T-helper 17 cell (primary cell): ENCODE measurements at places on chromosomes 5 and 9. TPM values are rescaled to one million over a fixed set of nuclear protein-coding genes. Genes with fewer than 3 reads are reported as not detected.

DNA sequence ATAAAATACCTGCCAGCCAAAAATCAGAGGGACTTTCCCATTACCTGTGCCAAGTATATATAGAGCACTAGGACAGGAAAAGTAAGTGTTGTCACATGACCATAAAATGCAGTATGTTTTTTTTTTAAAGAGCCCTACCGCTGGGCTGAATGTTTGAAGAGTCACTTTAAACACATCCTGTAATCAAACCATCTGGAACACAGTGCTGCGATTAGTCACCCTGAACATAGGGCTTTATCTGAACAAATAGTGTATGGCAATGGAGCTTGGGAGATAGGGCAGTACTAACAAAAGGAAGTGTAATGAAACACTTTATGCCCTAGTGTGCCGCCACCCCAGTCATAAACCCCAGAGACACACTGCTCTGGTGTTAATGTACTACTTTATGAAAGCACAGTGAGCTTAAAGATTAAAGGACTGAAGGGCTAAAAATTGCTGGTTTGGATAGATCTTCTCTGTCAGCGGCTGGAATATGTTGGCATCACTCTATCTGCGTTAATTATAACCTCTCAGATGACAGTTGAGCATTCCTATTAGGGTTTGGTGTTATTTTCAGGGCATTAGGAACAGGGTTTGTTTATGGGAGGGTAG, 90.4 kb downstream of the ZNF608 start:
- H3K4me3 ChIP-seq = no peak overlapping the region
- no peak overlapping the region for H3K27ac ChIP-seq
- no peak for DNase-seq
- peaks cover 4% of the 10 kb centered on the region for H3K4me1 ChIP-seq
- no peaks in the 10 kb centered on the region for H3K36me3 ChIP-seq

- no peaks in the 10 kb centered on the region for H3K4me1 ChIP-seq
- H3K36me3 ChIP-seq = no peaks in the 10 kb centered on the region
- no peaks in the 10 kb centered on the region for H3K27me3 ChIP-seq
- no peak overlapping the region for H3K27ac ChIP-seq
Measured at GRCh38 chr9:133852431-133852830, 114.3 kb upstream of the SARDH start.

DNA sequence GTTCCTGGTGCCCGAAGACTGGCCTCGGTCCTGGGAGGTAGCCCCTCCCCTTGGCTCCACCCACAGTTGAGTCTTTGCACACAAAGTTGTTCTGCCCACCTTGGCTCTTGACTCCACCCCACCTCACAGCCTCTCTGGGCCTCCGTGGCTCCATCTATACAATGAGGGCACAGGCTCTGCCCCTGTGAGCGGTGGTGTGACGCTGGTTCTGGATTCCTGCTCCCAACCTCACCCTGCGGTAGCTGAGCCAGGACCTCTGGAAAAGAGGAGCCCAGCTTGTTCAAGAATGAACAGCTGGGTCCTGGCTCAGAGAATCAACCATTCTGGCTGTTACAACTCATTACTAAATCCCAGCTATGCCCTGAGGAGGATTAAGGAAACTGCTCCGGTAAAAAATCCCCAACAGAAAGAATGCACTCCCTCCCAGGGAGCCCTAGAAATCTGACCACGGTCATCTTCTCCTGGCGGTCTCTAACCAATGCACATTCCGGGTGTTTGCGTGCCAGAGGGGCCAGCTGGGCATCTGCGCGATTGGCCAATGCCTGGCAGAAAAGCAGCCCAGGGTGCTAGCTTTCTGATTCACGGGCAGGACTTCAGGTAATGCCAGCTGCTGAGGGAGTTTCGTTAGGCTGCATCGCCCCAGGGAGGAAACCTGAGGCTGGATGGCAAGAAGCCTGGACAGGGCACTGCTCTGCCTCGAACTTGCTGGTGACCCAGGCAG, 9.9 kb upstream of the GRHPR start:
- no peak overlapping the region for H3K27ac ChIP-seq
- no peak for DNase-seq
- peaks cover 8% of the 10 kb centered on the region for H3K27me3 ChIP-seq
- H3K36me3 ChIP-seq = peaks cover 3% of the 10 kb centered on the region

- H3K36me3 ChIP-seq = no peaks in the 10 kb centered on the region
- peak within 1 kb of the TSS; percentile 94 for H3K27ac ChIP-seq
- peaks cover 7% of the 10 kb centered on the region for H3K4me1 ChIP-seq
- peak; percentile 91 for DNase-seq
- H3K27me3 ChIP-seq = no peaks in the 10 kb centered on the region
Measured at GRCh38 chr5:75236322-75237316, at the start of gene ANKRD31. Gene ANKRD31, minus strand, starts transcription at chr5:75236878. Its CDS starts 192 bp downstream, at chr5:75236686.

GRCh38 chr5:40877371-40877988, 31.8 kb upstream of the C7 start:
- H3K4me3 ChIP-seq = no peak overlapping the region
- no peak overlapping the region for H3K27ac ChIP-seq
- DNase-seq = no peak
- peaks cover 5% of the 10 kb centered on the region for H3K4me1 ChIP-seq
- peaks cover 18% of the 10 kb centered on the region for H3K27me3 ChIP-seq

DNA sequence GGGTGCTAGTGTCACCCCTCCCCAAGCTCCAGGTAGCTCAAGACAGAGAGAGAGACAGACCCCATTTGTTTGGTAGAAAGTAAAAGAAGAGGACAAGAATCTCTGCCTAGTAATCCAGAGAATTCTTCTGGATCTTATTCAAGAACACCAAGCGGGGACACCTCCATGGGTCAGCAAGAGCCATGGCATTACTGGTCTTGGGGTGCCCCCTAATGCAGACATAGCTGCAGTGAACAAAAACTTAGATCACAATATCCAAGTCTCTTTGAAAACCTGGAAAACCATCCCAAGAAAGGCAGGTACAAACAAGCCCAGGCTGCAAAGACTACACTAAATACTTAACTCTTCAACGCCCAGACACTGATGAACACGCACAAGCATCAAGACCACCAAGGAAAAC, 29.9 kb upstream of the PDE4D start:
- no peak for DNase-seq
- no peaks in the 10 kb centered on the region for H3K36me3 ChIP-seq
- H3K27me3 ChIP-seq = no peaks in the 10 kb centered on the region

GRCh38 chr9:17795744-17796143, 216.9 kb downstream of the SH3GL2 start:
- H3K4me1 ChIP-seq = no peaks in the 10 kb centered on the region
- no peak overlapping the region for H3K27ac ChIP-seq
- no peaks in the 10 kb centered on the region for H3K36me3 ChIP-seq
- DNase-seq = no peak
- no peaks in the 10 kb centered on the region for H3K27me3 ChIP-seq

- H3K27ac ChIP-seq = no peak overlapping the region
- no peaks in the 10 kb centered on the region for H3K27me3 ChIP-seq
- H3K36me3 ChIP-seq = no peaks in the 10 kb centered on the region
Measured at GRCh38 chr9:28915202-28915930, 1342.1 kb upstream of the C9orf72 start.

DNA sequence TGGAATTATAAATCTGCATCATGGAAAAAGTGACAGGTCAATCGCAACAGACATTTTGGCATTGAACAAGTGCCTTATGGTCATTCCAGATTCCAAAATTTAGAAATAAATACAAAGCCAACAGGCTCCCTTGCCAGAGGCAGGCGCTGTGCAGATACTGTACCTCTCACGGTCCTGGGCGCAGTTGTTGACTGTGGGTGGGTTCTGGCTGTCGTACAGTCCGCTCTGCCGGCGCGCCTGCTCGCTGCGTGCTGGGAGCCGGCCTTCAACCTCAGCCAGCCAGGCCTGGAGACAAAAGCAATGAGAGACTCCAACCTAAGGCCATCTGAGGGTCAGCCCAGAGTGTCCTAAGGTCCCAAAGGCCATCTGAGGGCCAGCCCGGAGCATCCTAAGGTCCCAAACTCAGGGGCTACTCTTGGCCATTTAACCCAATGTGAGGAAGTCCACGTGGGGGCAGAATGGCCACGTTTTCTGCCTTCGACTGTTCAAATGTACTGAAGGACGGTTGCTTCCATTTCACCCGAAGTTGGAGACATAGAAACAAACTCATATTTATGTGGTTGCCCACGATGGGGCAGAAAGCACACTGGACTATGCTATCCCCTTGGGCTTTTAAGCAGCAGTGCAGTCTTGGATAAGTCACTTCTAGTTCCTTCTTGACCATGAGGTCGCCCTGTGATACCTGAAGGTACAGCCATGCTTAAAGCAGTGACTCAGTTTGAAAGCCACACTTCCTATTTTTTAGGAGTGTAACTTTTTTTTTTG, 65.2 kb downstream of the USP20 start:
- no peaks in the 10 kb centered on the region for H3K27me3 ChIP-seq
- peak overlapping the region; percentile 100 for H3K27ac ChIP-seq
- H3K4me3 ChIP-seq = no peak overlapping the region
- H3K4me1 ChIP-seq = peaks cover 40% of the 10 kb centered on the region

- H3K4me3 ChIP-seq = no peak overlapping the region
- H3K27ac ChIP-seq = no peak overlapping the region
- no peak for DNase-seq
- no peaks in the 10 kb centered on the region for H3K36me3 ChIP-seq
- H3K27me3 ChIP-seq = peaks cover 10% of the 10 kb centered on the region
Measured at GRCh38 chr5:112390327-112390726, 28.8 kb downstream of the EPB41L4A start.

DNA sequence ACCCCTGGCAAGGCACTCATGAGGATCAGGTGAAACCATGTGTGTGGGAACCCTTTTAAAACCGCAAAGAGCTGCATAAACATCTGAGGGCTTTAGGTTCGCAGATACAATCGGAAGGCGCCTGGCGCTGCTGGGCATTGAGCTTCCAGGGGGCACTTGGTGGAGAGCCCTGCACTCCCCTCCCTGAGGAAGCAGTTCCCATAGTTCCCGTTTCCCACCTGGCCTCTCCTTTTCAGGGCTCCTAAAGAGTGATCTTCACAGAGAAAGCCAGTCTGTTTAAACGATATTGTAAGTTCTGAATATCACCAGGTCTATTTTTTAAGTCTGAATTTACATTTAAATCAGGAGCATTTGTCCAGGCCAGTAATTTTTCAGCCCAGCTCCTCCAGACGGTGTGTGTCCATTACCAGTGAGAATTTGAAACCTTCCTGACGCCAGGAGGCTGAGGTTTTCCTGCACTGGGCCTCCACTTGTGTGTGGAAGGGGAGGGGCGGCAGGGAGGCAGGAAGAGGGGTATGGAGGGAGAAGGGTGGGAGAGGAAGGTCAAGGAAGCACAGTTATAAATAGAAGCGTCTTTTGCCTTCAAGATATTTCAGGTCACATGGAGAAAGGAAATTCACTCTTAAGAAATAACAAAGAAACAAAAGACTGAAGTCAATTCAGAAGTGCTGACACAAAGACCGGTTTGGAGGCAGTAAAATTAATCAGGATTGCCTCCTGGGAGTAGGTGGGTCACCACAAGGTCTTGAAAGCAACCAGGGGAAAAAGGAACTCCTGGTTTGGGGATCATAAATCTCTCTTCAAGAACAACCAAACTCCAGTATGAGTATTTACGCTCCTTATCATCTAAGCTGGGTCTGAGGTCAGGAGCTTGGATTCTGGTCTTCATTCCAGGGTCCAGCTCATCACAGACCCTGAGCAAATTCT, 14.3 kb upstream of the MGAT1 start:
- no peak for DNase-seq
- H3K27me3 ChIP-seq = no peaks in the 10 kb centered on the region
- peaks cover 34% of the 10 kb centered on the region for H3K4me1 ChIP-seq
- no peaks in the 10 kb centered on the region for H3K36me3 ChIP-seq

- H3K36me3 ChIP-seq = no peaks in the 10 kb centered on the region
- DNase-seq = no peak
- H3K27me3 ChIP-seq = no peaks in the 10 kb centered on the region
- H3K27ac ChIP-seq = no peak overlapping the region
Measured at GRCh38 chr9:107044872-107045271, 181.9 kb downstream of the ZNF462 start.

DNA sequence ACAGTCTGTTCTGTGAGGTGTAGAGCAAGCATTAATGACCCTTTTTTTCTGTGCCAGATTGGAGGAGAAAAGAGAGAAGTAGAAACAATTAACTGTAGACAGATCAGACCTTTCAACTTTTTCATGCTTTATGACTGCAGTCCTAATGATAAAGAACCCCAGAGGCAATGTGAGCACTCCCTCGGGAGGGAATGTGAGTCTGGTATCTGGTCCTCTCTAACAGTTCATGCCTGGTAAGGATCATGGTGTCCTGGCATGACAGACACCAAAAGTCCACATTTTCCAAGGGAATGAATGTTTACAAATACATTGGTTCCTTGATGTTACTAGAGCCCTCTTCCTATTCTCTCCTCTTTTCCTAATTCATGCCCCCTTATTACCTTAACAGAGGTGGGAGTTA, 70.3 kb downstream of the MTAP start:
- DNase-seq = no peak
- H3K27me3 ChIP-seq = no peaks in the 10 kb centered on the region
- peaks cover 3% of the 10 kb centered on the region for H3K36me3 ChIP-seq
- no peak overlapping the region for H3K4me3 ChIP-seq
- no peak overlapping the region for H3K27ac ChIP-seq

DNA sequence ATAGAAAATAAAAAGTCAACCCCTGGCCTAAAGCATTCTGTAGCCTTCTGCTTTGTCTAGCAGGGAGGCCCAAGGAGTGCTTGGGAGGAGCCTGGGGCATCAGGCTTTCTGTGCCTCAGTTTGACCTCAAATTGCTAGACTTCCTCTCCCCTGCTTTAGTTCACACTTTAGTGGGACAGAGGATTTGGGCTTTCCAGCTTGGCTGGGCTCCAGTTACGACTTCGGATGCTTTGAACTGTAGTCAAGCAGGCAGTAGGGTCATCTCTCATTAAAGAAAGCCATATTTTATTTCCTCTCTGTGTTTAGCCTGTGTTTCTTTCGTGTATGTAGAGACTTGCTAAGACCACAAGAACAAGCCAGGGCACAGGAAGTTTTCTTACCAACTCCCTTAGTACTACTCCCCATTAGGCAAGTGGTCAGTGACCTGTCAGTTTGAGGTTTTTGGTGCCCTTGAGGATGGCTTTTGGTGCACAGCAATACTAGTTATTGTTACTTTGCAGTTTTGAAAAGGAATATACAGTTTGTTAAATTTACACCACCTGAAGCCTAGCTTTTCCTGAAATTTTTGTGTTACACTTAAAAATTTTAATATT, 334.7 kb downstream of the NDUFS4 start:
- no peaks in the 10 kb centered on the region for H3K27me3 ChIP-seq
- no peaks in the 10 kb centered on the region for H3K4me1 ChIP-seq
- H3K27ac ChIP-seq = no peak overlapping the region
- H3K4me3 ChIP-seq = no peak overlapping the region
- H3K36me3 ChIP-seq = no peaks in the 10 kb centered on the region

SLC45A2 gene
- total RNA-seq = not detected

PLAA gene
- total RNA-seq = 28.6 TPM

FAM114A2 gene
- total RNA-seq = 25.8 TPM

SLC46A2 gene
- total RNA-seq = 0.47 TPM

MSX2 gene
- 0.12 TPM for total RNA-seq

SPATA9 gene
- total RNA-seq = not detected
